Stimulated activated CD4-positive, alpha-beta T cell treated with anti-CD3 and anti-CD28 coated beads, Interleukin-4, amount 100 ng/mL, for 24 hours (primary cell): ENCODE measurements at places on chromosomes 1 and 21.

DNA sequence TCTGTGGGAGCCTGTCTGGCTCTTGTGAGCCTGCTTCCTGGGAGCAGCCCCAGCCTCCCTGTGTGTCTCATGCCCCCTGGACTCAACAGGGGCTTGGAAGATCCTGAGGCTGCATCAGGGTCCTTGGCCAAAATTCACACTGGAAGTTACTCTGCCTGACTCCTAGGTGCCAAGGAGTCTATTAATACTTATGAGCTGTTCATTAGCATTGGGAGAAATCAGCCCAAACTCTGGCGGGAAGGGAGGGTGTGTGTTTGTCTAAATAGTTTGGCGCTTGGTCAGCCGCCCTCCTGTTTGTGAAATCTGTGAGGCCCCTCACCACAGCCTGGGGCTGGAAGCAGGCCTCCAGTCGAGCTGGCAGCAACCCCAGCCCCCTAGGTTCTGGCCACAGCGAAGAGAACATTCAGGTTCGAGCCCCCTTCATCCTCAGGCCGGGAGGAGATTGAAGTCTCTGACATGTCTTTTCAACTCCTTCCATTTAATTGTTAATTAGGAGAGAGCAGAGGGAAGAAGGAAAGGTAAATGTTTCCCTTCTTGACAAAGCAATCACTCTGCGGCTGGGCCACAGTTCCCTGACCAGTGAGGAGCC, 82.1 kb upstream of the F3 start:
- no peak for DNase-seq

DNA sequence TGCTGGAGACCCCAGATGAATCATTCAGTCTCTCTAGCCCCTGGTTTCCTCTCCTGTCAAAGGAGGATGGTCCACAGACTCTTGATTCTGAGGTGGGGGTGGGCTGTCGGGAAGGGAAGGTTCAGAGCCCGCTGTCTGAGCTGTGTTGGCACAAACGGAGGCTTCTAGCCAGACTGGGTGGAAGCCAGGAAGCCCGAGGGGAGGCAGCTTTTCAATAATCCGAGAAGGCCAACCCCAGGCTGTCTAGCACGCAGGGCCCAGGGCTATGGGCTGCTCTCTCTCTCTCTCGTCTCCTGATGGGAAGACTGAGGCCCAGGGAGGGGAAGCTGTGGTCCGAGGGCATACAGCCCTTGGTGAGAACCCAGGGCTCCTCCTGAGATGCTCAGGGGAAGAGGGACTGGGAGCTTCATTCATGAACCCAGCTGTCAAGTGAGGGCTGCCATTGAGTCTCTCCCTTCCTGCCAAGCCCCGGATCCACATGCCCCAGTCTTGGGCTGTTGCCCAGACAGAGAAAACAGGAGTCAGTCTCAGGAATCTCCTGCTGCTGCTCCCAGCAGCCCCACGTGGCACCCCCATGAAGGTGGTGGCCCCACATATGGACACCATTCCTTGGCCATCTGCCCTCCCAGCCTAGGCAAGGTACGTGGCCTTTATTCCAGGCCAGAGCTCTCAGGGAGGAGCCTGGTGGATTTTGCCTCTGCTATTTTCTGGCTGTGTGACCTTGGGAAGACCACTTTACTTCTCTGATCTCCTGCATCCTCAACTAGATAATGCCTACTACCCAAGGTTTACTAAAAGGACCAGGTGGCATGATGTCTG, 44.4 kb downstream of the RAP1GAP start:
- DNase-seq = no peak

DNA sequence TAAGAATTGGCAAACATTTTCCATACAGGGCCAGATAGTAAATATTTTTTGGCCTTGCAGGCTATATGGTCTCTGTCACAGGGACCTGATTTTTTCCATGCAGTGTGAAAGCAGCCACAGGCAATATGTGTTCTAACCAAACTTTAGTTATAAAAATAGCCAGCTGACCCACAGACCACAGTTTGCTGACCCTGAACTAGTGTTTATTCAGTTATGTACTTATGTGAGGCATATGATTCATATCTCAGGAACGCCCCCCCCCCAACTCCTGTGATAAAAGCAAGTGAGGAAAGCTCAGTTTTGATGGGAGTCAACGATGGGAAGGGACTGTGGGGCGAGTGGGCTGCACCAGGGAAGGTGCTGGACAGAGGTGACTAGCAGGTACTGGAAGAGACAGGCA, 80.1 kb downstream of the HMGB4 start:
- no peak for DNase-seq

DNA sequence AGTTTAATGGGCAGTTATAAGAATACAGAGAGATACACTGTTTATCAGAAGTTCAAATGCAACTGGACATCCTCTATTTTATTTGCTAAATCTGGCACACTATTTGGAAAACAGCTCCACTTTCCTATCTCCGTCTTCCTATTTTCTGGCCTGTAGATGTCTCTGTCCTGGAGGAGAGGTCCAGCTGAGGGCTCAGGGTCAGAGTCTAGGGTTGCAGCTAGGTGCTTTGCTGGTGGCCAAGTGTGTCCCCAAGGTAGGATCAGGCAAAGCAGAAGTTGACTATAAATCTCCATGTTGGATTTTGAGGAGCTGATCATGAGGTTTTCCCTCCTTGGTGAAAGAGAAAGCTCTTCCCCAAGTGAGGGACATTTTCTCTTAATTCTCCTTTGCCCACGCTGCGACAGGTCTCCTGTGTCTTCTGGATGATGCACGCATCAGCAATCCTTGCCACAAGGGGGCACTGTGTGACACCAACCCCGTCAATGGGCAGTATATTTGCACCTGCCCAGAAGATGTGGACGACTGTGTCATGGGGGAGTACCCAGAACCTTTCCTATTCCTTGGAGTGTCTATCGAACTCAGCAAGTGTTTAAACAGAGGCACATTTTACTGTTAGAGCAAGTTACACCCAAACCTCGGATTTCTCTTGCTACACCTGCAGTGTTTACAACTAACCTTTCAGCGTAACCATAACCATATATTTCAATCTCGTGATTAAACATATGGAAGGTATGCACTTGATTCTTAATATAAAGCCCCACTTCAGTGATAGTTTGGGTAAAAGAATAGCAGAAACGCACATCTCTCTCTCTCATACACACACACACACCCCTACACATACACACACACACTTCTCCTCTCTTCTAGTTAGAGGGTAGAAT, 10.2 kb downstream of the ADAM30 start:
- DNase-seq = peak; percentile 62

- DNase-seq = no peak
Observed at GRCh38 chr1:12132078-12132477, 34.7 kb upstream of the TNFRSF1B start.

DNA sequence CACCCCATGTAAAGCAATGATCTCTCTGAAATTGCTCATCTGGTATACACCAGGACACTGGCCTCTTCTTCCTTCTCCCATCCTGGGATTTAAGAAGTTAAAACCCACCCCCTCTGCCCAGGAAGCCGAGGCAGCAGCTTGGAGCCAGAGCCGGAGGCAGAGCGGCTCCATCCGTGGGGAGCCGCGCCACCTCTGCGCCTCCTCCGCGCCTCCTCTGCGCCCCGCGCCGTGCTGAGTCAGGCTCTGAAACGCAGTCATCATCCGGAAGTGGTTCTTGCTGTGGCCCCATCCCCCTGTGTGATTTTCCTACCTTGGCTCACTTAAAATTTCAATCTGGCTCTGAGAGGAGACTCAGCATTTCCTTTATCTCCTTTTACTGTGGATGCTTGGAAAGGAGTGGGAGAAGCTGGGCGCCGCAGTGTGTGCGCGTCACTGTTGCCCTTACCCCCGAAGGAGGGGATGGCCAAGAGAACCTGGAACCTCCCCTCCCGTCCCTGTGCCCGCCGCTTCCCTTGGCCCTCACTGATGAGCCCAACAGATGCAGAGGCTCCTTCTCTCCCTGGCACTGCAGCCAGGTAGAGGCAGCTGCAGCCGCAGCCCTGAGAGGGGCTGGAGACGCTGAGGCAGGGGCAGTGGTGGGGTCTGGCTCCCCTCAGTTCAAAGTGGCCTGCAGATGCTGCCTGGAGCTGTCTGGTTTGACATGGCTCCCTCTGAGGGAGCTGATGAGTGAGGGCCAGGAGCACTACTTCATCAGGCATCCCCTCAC, 15.3 kb upstream of the NPHP4 start:
- no peak for DNase-seq

- peak; percentile 99 for DNase-seq
Observed at GRCh38 chr1:27772932-27773825, at the start of gene STX12. Gene STX12, plus strand, starts transcription at chr1:27773219. Its CDS starts 89 bp downstream, at chr1:27773308.

DNA sequence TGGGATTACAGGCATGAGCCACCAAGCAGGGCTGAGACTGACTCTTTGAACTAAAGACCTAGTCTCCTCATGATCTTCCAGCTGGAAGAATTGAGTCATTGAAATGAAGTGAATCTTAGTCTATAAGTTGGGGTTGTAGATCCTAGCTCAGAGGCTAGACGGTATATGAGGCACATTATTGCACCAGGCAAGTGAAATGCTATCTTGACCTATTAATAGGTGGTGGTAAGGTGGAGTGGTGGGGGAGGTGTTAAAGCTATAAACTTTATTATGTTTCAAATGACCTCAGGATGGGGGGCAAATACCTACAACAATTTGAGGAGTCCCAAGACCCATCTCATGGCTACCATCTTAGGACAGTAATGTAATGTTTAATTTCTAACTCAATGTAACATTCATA, 36.8 kb upstream of the SLC16A1 start:
- DNase-seq = no peak

- DNase-seq = no peak
Observed at GRCh38 chr1:156804572-156805243, 11.9 kb downstream of the SH2D2A start.

GRCh38 chr1:182752077-182752988, 37.2 kb upstream of the NPL start:
- DNase-seq = no peak

DNA sequence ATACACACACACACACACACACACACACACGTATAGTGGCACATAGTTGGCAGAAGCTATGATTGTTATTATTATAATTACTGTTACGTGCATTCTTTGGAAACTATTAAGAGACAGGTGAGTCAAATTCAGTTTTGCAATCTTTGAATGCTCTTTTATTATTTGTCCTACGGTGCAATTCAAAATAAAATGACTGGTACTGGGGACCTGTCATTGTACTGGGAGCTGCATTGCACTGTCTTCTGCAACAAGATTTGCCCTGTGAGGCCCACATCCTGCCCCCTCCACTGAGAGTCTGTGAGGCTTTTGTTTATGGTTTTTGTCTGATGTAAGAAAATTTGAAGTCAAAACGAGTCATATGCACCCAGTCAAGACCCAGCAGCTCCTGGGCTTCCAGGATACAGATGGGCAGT, 1.9 kb downstream of the LY9 start:
- peak; percentile 69 for DNase-seq

DNA sequence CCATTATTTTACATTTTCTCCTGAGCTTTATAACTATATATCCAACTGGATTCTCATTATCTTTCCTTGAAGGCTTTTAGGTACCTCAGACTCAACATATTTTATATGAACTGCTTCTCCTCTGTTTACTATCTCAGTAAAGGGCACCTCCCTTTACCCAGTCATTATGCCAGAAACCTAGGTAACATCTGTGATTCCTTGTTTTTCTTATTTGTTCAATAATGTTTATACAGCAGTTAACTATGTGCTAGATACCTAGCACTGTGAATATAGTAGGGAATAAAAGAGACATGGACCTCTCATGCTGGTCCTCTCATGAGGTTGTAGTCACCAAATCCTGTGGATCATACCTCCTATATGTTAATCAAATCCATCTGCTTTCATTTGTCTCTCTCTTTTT, 25.6 kb downstream of the PPP1R12B start:
- DNase-seq = no peak

GRCh38 chr1:184014271-184014670, 23.3 kb downstream of the COLGALT2 start:
- DNase-seq = no peak

DNA sequence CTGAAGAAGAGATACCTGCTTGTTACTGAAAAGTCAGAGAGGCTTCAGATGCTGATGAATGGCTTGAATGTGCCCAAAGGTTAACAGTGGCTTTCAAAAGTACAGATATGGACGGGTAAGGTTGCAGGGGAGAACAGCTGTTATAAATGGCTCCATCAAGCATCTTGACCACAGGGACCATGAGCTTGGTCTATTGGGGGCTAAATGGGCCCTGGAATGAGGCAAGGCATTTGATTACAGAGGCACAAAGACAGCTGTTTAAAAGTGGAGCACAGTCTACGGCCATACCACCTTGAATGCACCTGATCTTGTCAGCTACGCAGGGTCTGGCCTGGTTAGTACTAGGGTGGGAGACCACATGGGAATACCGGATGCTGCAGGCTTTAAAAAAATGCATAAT, 48.3 kb downstream of the C1orf198 start:
- DNase-seq = no peak

DNA sequence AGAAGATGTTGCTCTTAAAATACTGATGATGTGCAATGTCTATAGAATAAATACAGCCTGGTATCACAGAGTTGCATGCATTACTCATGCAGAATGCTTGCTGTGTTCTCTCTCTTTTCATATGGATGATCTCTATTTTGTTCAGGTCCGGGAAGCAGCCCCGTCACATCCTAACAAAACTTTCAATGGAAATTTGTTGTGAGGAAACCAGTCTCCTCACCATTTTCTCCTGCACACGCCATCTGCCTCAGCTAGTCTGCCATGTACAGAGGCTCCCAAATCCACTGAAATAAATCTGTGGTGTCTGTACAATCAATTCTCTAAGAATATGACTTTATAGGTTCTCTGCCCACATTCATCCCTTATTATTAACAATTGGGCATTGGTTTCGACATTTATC, 42.4 kb downstream of the DAB1 start:
- DNase-seq = no peak

DNA sequence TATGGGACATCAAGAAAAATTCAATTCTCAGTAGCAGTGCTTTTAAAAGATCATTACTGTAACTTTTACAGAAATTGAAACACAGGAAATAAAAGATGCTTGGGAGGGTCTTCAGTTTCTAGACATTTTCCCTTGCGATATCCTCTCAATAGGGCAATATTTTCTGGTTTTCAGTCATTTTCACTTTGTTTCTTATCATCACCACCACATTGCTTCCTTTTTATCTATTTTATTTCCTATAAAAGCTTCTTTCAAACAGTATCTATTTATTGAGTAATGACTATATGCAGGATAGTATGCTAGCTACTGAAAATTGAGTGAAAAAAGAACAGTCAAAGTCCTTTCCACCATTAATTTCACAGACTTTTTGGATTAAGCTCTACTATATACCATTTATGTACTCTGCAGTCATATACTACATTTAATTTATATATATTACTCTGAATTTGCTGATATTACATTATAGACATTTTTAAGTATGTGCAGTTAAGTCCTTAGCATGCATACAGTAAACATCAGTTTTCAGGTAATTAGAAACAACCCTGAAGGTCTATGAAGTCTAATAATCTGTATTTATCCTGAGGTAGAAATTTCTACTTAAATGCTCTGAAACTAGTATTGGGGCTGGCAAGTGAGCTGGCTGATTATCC, 18.7 kb downstream of the TRMT1L start:
- no peak for DNase-seq

DNA sequence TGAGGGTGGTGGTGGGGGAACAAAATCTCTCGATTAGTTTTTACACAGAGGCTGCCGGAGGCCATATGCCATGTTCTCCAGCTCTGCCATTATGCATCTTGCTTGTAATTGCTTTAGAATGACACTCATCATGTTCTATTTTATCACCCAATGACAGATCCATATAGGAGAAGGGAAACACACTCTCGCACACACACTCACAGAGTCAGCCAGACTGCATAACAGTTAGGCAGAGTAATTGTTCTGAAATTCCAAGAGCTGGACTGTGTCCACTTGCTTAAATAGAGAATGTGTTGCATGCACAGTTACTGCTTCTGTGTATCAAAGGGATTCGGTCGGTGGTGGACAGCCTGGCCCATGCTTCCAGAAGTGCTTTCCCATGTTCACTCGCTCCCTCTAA, 30.6 kb downstream of the KCND3 start:
- DNase-seq = no peak
